ENCODE measurements at places on chromosomes 1 and 21.

DNA sequence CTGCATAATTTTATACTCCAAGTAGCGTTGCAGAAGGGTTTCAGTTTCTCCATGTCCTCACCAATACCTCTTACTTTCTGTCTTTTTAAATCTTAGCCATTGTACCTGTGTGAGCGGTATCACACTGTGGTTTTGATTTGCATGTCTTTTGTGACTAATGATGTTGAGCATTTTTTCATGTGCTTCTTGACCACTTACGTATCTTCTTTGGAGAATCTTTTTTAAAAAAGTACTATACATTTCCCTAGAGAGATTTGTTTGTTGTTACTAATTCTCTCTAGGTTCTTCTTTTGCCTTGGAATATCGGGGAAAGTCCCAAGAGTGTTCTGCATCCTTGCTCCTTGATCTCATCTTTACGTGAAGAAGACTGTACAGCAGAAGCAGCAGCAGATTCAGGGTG lies 81.8 kb upstream of the WARS2 start:
- DNase-seq = no peak
- H3K36me3 ChIP-seq = no peaks in the 10 kb centered on the region
- no peak overlapping the region for H3K4me3 ChIP-seq
- no peaks in the 10 kb centered on the region for H3K4me1 ChIP-seq

DNA sequence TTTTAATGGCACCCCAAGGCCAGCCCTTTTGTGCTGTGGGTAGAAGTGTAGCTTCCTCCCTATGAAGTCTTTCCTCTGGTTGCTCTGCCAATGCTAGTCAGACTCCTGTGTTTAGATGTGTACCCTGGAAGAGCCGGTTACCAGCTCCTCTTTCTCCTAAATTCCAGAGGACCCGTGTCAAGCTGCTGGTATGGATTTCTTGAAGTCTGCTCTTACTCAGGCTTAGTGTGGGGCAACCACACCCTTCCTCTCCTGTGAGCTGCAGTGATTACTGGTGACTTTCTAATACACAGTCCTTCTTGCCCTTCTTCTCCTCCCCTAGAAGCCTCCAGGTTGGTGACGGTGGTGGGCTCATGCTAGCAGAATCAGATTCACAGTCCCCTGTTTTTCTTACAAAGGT lies 74.1 kb upstream of the AKT3 start:
- H3K27ac ChIP-seq = no peak overlapping the region
- no peaks in the 10 kb centered on the region for H3K4me1 ChIP-seq
- no peak overlapping the region for H3K4me3 ChIP-seq
- H3K36me3 ChIP-seq = no peaks in the 10 kb centered on the region
- DNase-seq = no peak

GRCh38 chr1:207049974-207050391 lies 1.0 kb downstream of the YOD1 start:
- no peaks in the 10 kb centered on the region for H3K27me3 ChIP-seq
- peak overlapping the region; percentile 71 for H3K27ac ChIP-seq
- H3K4me1 ChIP-seq = peaks cover 38% of the 10 kb centered on the region
- H3K4me3 ChIP-seq = peak overlapping the region; percentile 97

DNA sequence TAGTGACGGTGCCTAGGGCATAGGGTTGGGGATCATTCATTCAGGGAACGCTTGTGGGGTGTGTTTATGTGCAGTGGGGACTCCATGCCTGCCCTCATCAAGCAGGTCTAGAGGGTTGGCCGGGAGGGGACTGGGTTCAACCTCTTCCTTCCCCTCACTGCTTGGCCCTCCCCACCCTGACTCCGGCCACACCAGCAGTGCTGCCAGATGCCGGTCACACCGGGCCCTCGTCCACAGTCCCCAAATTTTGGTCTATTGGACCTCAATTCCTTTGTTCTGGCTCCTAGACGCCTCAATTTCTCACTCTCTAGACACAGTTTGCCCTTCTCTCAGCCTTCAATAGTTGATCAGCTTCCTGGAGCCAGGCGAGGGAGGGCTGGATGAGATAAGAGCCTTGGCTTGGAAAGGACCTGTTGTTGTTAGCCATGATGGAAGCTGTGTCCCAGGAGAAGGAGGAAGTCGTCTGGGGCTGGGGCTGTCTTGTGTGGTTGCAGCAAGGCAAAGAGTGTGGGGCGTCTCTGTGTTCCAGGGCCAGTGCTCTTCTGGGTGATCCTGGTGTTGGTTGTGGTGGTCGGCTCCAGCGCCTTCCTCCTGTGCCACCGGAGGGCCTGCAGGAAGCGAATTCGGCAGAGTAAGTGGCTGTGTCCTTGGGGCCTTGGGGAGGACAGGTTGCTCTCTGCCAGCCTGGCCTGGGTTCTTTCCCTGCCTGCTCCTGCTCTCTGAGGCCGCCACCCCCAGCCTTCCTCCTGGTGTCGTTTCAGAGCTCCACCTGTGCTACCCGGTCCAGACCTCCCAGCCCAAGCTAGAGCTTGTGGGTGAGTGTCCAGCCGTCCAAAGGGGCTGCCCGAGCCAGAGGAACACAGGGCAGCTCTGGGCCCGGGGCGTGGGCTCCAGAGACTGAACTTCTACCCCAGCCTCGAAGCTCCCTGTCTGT lies 41.1 kb upstream of the TNFRSF1B start:
- DNase-seq = no peak
- H3K27me3 ChIP-seq = no peaks in the 10 kb centered on the region
- peaks cover 58% of the 10 kb centered on the region for H3K4me1 ChIP-seq
- no peak overlapping the region for H3K4me3 ChIP-seq
- H3K27ac ChIP-seq = peak overlapping the region; percentile 80

GRCh38 chr1:42937836-42938644 lies 20.6 kb downstream of the SLC2A1 start:
- H3K4me3 ChIP-seq = peak overlapping the region; percentile 2
- peak overlapping the region; percentile 58 for H3K27ac ChIP-seq
- H3K4me1 ChIP-seq = peaks cover 91% of the 10 kb centered on the region
- DNase-seq = no peak
- H3K27me3 ChIP-seq = no peaks in the 10 kb centered on the region

DNA sequence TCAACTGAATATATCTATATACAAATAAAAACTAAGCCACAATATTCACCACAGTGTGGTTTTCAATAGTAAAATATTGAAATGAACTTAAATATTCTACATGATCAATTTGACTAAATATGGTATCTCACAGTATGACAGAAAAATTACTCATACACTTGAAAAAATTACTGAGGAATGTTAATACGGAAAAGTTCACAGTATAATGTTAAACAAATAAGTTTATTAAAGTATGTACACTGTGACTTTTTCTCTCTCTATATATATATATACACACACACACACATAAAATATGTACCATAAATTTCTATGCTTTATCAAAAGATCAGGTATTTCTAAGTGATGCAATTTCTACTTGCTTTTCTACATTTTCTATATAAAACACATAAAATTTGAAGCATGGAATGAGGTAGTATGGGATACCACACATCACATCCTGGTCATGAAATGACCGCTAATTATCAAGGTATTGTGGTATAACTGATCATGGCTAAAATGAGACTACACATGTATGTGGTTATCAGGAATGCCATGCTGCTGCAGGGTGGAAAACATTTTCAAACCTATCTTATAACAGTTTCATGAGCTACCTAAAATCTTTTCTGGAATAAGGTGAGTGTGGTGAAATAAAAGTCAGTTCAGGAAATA lies 102.3 kb downstream of the CDC42BPA start:
- H3K4me1 ChIP-seq = no peaks in the 10 kb centered on the region
- DNase-seq = no peak
- no peak overlapping the region for H3K27ac ChIP-seq
- H3K4me3 ChIP-seq = no peak overlapping the region
- no peaks in the 10 kb centered on the region for H3K36me3 ChIP-seq

GRCh38 chr1:27333717-27334279 lies 8.0 kb upstream of the SYTL1 start:
- no peaks in the 10 kb centered on the region for H3K27me3 ChIP-seq
- peaks cover 50% of the 10 kb centered on the region for H3K36me3 ChIP-seq
- peaks cover 13% of the 10 kb centered on the region for H3K4me1 ChIP-seq
- H3K4me3 ChIP-seq = no peak overlapping the region
- DNase-seq = no peak
- H3K27ac ChIP-seq = no peak overlapping the region

DNA sequence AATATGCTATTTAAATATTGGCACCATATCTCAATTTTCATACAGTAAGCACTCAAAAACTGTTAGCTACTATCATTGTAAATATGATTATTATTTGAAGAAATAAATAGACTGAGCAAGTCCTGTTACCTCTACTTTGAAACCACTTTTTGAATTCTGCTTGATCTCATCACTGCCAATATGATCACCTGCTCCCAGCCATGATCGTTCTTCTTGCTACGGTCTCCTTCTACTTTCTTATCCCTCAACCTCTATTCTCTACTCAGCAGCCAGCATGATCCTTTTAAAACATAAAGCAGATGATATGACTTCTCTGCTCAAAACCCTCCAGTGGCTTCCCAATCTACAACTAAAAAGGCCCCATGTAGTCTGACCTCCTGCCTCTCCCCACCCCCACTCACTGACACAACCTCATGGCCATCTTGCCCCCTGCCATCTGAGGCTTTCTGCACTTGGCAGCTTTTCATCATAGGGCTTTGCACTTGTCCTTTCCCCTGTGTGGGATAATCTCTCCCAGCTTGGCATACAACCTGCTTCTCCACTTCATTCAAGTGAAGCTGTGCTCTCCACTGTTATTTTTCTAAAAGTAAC lies 27.2 kb downstream of the CD34 start:
- DNase-seq = no peak
- H3K4me3 ChIP-seq = peak overlapping the region; percentile 92
- H3K4me1 ChIP-seq = peaks cover 22% of the 10 kb centered on the region
- H3K27me3 ChIP-seq = no peaks in the 10 kb centered on the region
- H3K36me3 ChIP-seq = no peaks in the 10 kb centered on the region

GRCh38 chr1:167465743-167466142 lies 52.6 kb downstream of the CD247 start:
- H3K36me3 ChIP-seq = peaks cover 52% of the 10 kb centered on the region
- H3K4me3 ChIP-seq = peak overlapping the region; percentile 3
- no peak for DNase-seq
- no peak overlapping the region for H3K27ac ChIP-seq
- H3K27me3 ChIP-seq = no peaks in the 10 kb centered on the region

DNA sequence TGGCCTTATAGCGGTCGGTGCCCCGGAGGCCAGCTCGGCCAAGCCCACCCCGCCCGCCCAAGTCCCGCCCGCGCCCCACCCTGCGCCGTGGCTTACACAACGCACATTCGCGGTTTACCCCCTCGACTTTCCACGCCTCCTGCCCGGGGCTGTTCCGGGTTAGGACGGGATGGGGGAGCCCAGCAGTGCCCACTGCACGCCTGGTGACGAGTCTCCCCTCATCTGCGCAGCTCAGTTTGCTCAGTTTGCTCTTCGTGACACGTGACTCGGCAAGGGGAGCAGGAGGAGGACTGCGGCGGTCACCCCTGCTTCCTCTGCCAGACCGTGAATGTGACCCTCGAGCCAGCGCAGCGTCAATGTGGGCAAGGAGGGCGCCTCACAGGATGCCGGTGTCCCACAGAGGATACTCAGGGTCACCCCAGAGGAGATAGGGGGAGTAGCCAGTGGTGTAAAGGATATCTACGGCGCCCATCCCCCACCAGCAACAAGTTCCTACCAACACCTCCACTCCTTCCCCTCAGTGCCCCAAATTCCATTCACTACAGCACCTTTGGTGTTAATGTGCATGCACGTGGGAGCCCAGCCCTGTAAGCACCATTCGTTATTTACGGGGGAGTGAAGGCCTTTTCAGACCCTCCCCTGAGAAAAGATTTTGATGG lies 350 bp upstream of the S100A6 start:
- no peaks in the 10 kb centered on the region for H3K27me3 ChIP-seq
- DNase-seq = peak; percentile 82
- H3K36me3 ChIP-seq = peaks cover 6% of the 10 kb centered on the region
- H3K4me3 ChIP-seq = peak overlapping the region; percentile 90
- H3K4me1 ChIP-seq = peaks cover 74% of the 10 kb centered on the region

DNA sequence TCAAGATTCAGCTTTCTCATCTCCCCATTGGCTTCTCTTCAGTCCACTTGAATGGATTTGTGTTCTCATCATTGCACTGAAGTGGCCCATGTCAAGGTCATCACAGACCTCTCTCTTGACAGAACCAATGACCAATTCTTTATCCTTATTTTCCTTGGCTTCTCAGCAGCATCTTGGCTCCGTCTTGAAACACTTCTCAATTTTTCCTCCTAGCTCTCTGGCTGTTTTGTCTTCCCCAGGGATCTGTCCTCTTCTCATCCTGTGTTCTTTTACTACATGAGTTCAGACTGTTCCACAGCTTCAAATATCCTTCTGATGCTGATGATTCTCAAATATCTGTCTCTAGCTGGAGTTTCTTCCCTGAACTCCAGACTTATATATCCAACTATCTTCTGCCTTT lies 78.6 kb downstream of the COLGALT2 start:
- no peak overlapping the region for H3K27ac ChIP-seq
- peaks cover 20% of the 10 kb centered on the region for H3K4me1 ChIP-seq
- DNase-seq = no peak
- H3K27me3 ChIP-seq = no peaks in the 10 kb centered on the region
- H3K36me3 ChIP-seq = no peaks in the 10 kb centered on the region
- H3K4me3 ChIP-seq = no peak overlapping the region

DNA sequence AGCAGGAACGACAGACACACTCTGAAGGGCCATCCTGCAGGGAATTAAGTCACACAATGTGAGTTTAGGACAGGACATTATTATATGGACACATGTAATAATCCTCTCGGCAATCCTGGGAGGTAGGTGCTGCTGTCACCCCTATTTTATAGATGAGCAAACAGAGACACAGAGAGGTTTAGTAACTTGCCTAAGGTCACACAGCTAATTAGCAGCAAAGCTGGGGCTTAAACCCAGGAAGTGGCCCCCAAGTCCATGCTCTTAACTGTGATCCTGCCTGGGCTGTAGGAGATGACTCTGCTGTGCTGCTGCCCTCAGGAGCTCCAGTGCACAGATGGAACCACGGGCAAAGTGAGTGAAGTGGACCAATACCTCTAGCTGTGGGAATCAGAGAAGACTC lies 660.0 kb downstream of the PTPRU start:
- no peak overlapping the region for H3K4me3 ChIP-seq
- no peak overlapping the region for H3K27ac ChIP-seq
- no peaks in the 10 kb centered on the region for H3K36me3 ChIP-seq
- no peaks in the 10 kb centered on the region for H3K4me1 ChIP-seq
- peaks cover 2% of the 10 kb centered on the region for H3K27me3 ChIP-seq

DNA sequence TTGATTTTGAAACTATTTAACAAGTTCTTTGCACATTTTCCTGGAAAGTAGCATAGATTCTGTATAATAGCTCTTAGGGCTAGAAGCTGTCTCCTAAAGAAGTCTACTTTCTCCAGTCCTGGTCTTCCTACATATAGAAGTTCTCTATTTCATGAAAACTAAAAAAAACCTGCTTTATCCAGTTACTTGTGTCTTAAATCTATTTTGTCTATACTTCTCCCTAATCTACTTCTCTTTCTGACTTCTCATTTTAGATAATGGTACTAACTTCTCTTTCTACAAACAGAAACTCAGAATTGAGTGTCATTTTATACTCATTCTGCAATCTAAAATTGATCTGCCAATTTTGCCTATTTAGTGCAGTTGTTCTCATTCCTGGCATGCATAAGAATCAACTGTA lies 28.7 kb downstream of the PDE4B start:
- no peaks in the 10 kb centered on the region for H3K4me1 ChIP-seq
- H3K27me3 ChIP-seq = peaks cover 3% of the 10 kb centered on the region
- no peaks in the 10 kb centered on the region for H3K36me3 ChIP-seq
- DNase-seq = no peak

Data from CD4-positive, CD25-positive, alpha-beta regulatory T cell (primary cell).